Upper lobe of right lung (tissue), 1 donor: ENCODE measurements at places on chromosomes 1 and 21. TPM values are rescaled to one million over a fixed set of nuclear protein-coding genes. Genes with fewer than 3 reads are reported as not detected.

DNA sequence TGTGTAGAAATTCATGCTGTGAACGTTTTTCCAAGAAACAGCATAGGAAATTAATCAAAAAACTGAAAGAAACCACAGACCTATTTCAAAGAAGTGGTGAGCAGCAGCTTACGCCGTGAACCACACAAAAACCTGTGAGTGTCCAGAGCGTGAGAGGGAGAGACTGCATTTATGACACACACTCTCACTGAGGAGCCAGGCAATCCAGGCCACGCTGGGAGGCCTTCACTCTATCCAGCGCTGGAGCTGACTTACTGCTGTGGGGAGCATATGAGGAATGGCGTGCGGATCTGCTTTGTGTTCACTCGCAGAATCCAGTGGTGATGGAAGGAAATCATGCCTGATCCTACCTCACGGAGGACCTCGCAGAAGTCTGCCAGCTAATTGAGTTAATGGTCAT lies 12.7 kb downstream of the ADAMTS1 start:
- no peaks in the 10 kb centered on the region for H3K27me3 ChIP-seq
- H3K4me1 ChIP-seq, result peaks cover 1% of the 10 kb centered on the region
- DNase-seq, result no peak
- H3K27ac ChIP-seq, result no peak overlapping the region
- H3K4me3 ChIP-seq, result no peak overlapping the region
- peaks cover 13% of the 10 kb centered on the region for H3K36me3 ChIP-seq

DNA sequence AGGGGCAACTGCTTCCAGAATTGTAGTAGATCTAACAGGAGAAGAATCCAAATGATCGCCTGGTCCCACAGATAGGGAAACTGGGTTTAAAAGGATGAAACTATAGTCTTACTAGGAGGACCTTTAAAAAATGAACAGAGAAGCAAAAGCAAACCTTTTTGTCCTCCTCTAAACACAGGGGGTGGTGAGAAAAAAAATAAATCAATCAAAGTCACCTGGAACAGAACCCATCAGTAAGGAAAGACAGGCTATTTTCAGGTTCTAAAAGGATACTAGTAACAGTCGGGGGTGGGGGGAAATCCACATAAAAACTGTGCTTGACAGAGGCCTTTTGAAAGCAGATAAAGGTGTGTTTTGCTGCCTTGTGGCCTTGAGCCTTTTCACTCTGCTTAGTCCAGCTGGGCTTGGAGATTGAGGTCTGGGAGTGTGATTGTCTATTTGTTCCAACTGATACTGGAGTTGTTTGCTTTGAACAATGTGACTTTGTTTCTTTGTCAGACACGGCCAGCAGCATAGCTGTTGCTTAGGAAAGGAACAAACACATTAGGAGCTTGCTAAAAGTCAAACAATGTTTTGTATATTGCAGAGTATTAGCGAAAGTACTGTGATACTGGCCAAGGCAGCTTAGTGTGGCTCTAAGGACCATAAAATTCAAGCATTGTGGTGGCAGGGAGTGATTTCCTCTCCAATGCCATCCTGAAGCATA lies 141.1 kb upstream of the IRF2BP2 start:
- H3K4me3 ChIP-seq, result no peak overlapping the region
- H3K4me1 ChIP-seq, result peaks cover 9% of the 10 kb centered on the region
- no peak for DNase-seq
- H3K36me3 ChIP-seq, result no peaks in the 10 kb centered on the region

GRCh38 chr1:214953901-214954616 lies 128.5 kb upstream of the KCNK2 start:
- no peaks in the 10 kb centered on the region for H3K27me3 ChIP-seq
- no peaks in the 10 kb centered on the region for H3K36me3 ChIP-seq
- H3K4me1 ChIP-seq, result no peaks in the 10 kb centered on the region
- no peak overlapping the region for H3K27ac ChIP-seq
- no peak for DNase-seq

- no peaks in the 10 kb centered on the region for H3K27me3 ChIP-seq
- H3K36me3 ChIP-seq, result no peaks in the 10 kb centered on the region
- H3K4me3 ChIP-seq, result no peak overlapping the region
- H3K27ac ChIP-seq, result no peak overlapping the region
Measured at GRCh38 chr1:185559684-185560331, 174.4 kb upstream of the HMCN1 start.

IL19 gene
- not detected for total RNA-seq

GRCh38 chr1:27590917-27591508 lies 12.9 kb downstream of the AHDC1 start:
- H3K4me3 ChIP-seq, result no peak overlapping the region
- no peak overlapping the region for H3K27ac ChIP-seq
- no peaks in the 10 kb centered on the region for H3K36me3 ChIP-seq
- no peaks in the 10 kb centered on the region for H3K27me3 ChIP-seq
- H3K4me1 ChIP-seq, result peaks cover 45% of the 10 kb centered on the region

ORC1 gene
- total RNA-seq, result 0.43 TPM

DNA sequence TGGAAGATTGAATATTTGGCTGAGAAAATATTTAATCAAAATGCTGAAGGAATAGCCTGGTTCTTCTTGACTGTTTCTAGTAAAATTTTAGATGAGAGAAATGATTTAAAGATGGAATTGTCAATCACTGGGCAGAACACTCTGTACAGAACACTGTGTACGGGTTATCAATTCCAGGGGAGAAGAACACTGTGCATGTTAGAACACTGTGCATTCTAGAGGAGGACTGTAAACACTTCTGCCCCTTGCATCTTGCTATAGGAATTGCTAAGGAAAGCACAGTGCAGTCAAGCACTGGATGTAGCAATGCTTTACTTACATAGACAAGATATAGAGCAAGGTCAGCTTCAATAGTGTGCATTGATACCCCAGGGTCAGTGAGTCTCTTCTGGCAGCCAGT lies 98.7 kb downstream of the RWDD3 start:
- DNase-seq, result no peak
- no peaks in the 10 kb centered on the region for H3K36me3 ChIP-seq
- no peak overlapping the region for H3K4me3 ChIP-seq
- H3K27ac ChIP-seq, result no peak overlapping the region
- H3K27me3 ChIP-seq, result no peaks in the 10 kb centered on the region
- H3K4me1 ChIP-seq, result no peaks in the 10 kb centered on the region

- no peak overlapping the region for H3K27ac ChIP-seq
- no peak for DNase-seq
- H3K27me3 ChIP-seq, result no peaks in the 10 kb centered on the region
- H3K36me3 ChIP-seq, result no peaks in the 10 kb centered on the region
Measured at GRCh38 chr1:199878823-199879222, 148.7 kb upstream of the NR5A2 start.

DNA sequence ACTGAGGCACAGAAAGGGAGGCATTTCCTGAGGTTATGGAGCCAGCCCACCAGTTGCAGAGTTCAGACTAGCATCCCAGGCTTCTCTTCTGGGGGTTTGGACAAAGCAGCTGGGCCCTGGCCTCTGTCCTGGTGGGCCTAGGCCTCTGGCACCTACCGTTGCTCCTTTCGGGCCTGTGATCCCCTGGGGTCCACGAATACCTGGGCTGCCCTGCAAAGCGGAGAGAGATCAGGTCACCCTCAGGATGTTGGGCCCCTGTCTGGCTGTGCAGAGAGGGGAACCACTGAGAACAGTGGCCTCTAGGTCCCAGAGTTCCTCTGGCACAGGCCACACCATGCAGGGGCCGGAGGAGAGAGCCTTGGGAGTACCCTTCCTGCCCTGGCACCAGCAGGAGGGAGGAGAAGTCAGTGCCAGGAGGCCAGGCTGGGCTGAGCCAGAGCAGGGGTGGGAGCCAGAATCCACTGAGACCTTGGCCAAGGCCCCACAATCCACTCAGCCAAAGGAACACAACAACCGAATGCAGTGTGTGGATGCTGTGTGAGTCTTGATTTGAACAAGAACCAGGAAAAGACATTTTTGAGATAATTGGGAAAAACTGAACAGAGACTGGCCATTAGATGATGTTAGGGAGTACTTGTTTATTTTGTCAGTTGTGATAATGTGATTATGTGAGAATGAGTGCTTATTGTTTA lies 8.9 kb downstream of the COL9A2 start:
- H3K4me3 ChIP-seq, result no peak overlapping the region
- H3K4me1 ChIP-seq, result peaks cover 7% of the 10 kb centered on the region
- H3K27ac ChIP-seq, result no peak overlapping the region
- no peak for DNase-seq

NBPF1 gene
- total RNA-seq, result 31.2 TPM

RNU1-1 gene
- 6,622 TPM for total RNA-seq

ADGRL4 gene
- 31.9 TPM for total RNA-seq

CLCA4 gene
- not detected for total RNA-seq

GRCh38 chr1:63892632-63893395 lies 119.0 kb downstream of the ROR1 start:
- H3K27me3 ChIP-seq, result no peaks in the 10 kb centered on the region
- no peak overlapping the region for H3K4me3 ChIP-seq
- DNase-seq, result no peak
- peaks cover 3% of the 10 kb centered on the region for H3K4me1 ChIP-seq
- H3K36me3 ChIP-seq, result no peaks in the 10 kb centered on the region

RGSL1 gene
- total RNA-seq, result not detected

DNA sequence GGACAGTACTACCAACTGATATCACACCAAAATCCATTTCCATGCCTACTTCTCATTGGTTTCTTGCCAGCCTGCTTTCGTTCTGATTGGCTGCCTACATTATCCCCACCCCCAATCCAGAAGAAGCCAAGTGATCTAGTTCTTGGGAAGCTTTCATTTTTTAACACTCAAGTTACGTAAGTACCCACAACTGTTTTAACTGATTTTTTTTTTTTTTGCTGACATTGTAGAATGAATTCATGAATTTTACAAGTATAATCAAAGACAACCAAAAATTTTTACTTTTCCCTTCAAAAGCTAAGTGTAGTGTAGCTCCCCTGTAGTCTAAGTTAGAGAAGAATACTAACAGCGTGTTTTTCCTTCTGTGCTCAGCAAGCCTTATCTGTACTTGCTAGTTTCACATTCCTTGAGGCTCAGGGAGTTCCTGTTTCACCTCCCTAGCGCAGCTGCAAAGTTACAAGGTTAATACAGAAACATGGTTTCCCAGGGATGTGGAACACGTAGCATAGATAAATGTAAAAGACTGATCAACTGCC lies at the start of gene SLC9C2:
TSS of gene SLC9C2 (minus strand) at position 17 of the 536 bp plus-strand sequence. CDS start 1,296 bp downstream, outside the sequence.
- DNase-seq, result no peak
- H3K27me3 ChIP-seq, result no peaks in the 10 kb centered on the region
- peak within 1 kb of the TSS; percentile 46 for H3K4me3 ChIP-seq
- no peaks in the 10 kb centered on the region for H3K4me1 ChIP-seq
- H3K36me3 ChIP-seq, result no peaks in the 10 kb centered on the region

LDLRAD1 gene
- 0.41 TPM for total RNA-seq

DNA sequence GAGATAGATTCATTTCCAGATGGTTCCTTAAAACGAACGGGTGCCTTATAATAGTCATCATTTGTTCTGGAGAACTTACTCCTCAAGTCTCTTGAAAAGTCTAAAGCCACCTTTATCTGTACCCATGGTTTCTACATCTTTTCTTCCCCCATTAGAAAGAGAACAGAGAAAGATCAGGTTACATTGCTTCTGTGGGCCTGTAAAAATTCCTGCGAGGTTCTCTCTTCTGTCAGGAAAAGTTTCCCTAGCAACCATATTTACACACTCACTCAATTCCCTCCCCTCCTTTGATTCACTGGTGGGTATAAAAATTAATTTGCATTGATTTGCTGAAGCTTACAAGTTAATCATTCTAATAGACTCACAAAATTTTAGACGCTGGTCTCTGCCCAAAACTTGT lies 6.7 kb downstream of the PHC2 start:
- no peak for DNase-seq
- no peak overlapping the region for H3K4me3 ChIP-seq
- H3K36me3 ChIP-seq, result no peaks in the 10 kb centered on the region

DNA sequence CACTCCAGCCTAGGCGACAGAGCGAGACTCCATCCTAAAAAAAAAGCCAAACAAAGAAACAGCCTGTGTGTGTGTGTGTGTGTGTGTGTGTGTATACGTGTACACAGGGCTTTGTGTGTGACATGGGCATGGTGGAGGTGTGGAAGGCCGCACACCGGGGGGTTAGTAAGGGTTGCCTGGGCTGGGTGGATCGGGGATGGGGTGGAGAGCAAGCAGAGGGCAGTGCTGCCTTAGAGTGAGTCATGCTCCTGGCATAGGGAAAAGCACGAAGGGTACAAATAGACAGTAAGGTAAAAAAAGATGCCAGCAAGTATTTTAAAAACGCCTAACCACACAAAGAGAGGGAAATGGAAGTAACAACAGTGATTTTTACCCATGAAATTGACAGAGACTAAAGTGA lies 6.2 kb downstream of the PRMT2 start:
- no peak overlapping the region for H3K4me3 ChIP-seq
- H3K27ac ChIP-seq, result no peak overlapping the region
- no peak for DNase-seq
- no peaks in the 10 kb centered on the region for H3K27me3 ChIP-seq

- H3K4me3 ChIP-seq, result no peak overlapping the region
- no peaks in the 10 kb centered on the region for H3K4me1 ChIP-seq
- no peak for DNase-seq
- no peaks in the 10 kb centered on the region for H3K36me3 ChIP-seq
- H3K27me3 ChIP-seq, result no peaks in the 10 kb centered on the region
Measured at GRCh38 chr1:60835649-60836048, 246.7 kb upstream of the NFIA start.

DNA sequence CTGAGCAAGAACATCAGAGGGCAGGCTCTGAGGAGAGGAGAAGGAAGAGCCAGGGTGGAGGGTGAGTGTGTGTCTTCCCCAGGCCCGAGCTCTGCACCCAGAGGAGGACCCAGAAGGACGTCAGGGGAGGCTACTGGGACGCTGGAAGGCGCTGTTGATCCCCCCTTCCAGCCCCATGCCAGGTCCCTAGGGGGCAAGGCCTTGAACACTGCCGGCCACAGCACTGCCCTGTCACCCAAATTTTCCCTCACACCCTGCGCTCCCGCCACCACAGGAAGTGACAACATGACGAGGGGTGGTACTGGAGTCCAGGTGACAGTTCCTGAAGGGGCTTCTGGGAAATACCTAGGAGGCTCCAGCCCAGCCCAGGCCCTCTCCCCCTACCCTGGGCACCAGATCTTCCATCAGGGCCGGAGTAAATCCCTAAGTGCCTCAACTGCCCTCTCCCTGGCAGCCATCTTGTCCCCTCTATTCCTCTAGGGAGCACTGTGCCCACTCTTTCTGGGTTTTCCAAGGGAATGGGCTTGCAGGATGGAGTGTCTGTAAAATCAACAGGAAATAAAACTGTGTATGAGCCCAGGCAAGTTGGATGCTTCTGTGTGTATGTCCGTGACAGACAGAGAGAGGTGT lies 17.1 kb downstream of the BCAN start:
- DNase-seq, result no peak
- H3K27ac ChIP-seq, result peak overlapping the region; percentile 55
- H3K36me3 ChIP-seq, result no peaks in the 10 kb centered on the region
- H3K4me3 ChIP-seq, result no peak overlapping the region
- H3K27me3 ChIP-seq, result peaks cover 18% of the 10 kb centered on the region

GRCh38 chr1:48470950-48471690 lies 884 bp downstream of the SPATA6 start:
- H3K27me3 ChIP-seq, result no peaks in the 10 kb centered on the region
- DNase-seq, result no peak
- no peaks in the 10 kb centered on the region for H3K36me3 ChIP-seq
- peaks cover 29% of the 10 kb centered on the region for H3K4me1 ChIP-seq
- peak overlapping the region; percentile 88 for H3K27ac ChIP-seq
